Renal pelvis (tissue), 12 donors: ENCODE measurements at places on chromosomes 11 and 22. TPM values are rescaled to one million over a fixed set of nuclear protein-coding genes. Genes with fewer than 3 reads are reported as not detected.

GRCh38 chr22:24707470-24707801 is 67.1 kb downstream of the PIWIL3 start:
- no peak for DNase-seq

INPP5J gene
- polyA plus RNA-seq, result 5.8 TPM

DNA sequence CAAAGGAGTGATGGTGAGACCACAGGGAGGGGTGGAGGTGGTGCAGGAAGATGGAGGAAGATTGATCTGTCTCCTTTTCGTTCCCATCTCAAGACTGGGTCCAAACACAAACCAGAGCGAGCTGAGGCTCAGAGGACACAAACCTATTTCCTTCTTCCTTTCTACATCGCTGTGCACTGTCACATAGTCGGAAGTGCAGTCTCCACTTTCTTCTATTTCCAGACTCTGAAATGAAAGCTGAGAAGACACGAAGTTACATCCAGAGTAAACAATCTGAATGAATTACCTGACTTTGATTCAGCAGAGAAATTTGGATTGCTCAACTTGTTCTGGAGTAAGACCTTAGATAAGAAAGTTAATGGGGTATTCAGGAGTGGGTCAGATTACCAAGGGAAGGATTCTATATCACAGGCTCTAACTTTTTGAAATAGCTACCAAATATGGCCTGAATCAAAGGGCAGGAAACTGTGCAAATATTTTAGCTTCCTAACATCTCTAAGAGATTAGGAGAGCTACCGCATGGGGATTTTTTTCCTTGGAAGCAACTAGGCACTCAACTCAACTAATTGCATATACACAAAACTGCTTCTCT is 14.4 kb downstream of the OVCH2 start:
- no peak for DNase-seq

- DNase-seq, result no peak
Observed at GRCh38 chr22:29702000-29702930, 17.5 kb upstream of the CABP7 start.

GRCh38 chr11:2295971-2296912 is 5.5 kb downstream of the C11orf21 start:
- no peak for DNase-seq

DNA sequence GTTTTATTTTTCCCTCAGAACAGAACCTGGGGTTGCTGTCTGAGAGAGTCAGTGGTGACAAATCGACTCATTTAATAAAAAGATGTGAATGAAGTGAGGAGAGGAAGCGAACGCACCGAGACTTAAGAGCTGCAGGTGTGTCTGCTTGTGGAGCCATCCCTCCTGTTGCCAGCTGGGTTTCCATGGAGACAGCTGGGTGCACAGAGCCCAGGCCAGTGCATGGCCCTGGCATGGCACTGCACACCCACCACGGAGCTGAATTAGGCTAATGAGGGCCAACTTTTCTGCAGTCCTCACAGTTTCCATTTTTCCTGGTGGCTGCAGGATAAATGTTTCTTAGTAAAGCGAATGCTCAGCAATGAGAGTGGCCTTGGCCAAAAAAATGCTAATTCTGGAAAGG is 750.2 kb downstream of the OPCML start:
- DNase-seq, result no peak

GRCh38 chr22:46770726-46771125 is 8.3 kb downstream of the TBC1D22A start:
- no peak for DNase-seq

MS4A3 gene
- polyA plus RNA-seq, result 0.99 TPM

DNA sequence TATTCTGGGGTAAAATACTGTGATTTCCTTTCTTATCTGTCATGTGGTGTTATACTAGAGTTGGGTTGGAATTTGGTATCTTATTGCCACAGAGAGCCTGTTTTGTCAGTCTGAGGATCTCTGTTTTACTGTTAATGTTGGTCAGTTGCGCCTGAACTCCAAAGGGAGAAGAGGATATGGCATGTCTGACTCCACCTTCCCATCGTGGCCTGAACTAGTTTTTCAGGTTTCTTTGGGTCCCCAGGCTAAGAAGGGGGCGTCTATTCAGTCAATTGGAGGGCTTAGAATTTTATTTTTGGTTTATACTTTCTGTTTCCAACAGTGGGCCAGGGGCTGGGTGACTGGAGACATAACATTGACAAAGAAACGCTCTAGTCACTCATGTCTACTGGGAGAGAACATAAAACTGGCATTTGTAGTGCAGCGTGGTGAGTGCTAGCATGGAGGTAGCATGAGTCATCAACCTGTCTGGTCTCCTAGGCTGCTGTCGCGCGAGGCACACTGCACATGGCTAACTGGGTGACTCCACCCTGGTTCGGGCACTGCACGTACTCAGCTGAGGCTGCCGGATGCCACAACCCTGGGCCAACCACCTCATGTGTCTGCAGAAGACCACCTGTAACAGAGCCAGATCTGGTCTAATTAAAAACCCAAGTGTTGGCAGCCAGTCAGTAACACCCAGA is 120.1 kb upstream of the OR9Q1 start:
- DNase-seq, result no peak

DCHS1 gene
- polyA plus RNA-seq, result 40.5 TPM

DSCAML1 gene
- polyA plus RNA-seq, result 4.0 TPM

- no peak for DNase-seq
Observed at GRCh38 chr11:90252053-90252452, 29.2 kb upstream of the CHORDC1 start.

DNA sequence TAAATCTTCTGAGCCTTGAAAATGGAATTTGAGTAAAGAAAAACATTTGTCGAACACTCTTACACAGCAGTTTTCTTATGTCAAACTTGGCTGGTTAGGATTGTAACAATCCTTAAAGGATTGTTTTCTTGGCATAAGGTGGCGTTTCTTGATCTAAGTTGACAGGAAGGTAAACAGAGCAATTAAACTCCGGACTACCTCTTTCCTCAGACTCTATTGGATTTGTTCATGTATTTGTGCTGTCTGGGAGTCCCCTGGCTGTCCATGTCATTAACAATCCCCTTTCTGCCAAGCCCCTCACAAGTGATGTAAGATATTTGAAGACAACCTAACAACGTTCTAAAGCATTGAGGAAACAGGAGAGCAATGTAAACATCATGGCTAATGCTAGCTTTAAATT is 222.5 kb upstream of the SNX19 start:
- DNase-seq, result no peak

GRCh38 chr22:35746248-35746647 is 28.6 kb downstream of the APOL5 start:
- no peak for DNase-seq

LDLRAD3 gene
- 23.1 TPM for polyA plus RNA-seq

GRCh38 chr11:119100246-119100970 is 1.2 kb downstream of the DPAGT1 start:
- DNase-seq, result no peak

GRCh38 chr11:88704485-88704884 is 361.3 kb downstream of the GRM5 start:
- DNase-seq, result peak; percentile 17

GRCh38 chr11:120527111-120527761 is 15.7 kb downstream of the GRIK4 start:
- DNase-seq, result no peak

PDGFB gene
- 17.9 TPM for polyA plus RNA-seq

DNA sequence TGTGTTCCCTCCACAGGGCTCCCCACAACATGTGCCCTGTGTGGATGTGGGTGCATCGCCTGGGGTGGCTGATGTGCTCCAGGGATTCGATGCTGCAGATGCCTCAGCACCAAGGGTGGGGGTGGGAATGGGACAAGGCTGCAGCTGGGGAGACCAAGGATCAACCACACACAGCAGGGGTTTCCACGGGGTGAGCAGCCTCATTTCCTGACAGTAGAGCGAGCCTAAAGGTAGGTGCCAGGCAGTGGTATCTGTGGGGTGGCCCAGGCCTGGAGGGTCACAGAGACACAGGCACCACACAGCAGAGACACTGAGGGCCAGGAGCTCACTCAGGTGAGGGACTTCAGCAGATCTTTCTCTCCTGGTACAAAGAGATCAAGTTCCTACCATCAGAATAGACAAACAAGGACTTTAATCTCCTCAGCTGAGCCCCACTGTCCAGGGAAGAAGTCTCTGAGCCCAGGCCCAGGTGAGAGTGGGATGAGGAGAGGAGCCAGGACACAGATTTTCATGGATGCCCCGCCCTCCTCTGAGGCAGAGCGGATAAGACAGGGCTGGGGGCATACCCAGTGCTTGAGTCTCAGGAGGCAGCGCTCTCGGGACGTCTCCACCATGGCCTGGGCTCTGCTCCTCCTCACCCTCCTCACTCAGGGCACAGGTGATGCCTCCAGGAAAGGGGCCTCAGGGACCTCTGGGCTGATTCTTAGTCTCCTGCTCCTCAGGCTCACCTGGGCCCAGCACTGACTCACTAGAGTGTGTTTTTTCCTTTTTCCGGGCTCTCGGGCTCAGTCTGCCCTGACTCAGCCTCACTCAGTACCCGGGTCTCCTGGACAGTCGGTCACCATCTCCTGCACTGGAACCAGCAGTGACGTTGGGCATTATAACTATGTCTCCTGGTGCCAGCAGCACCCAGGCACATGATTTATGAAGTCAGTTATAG is 19.7 kb downstream of the GGTLC2 start:
- DNase-seq, result no peak

DNA sequence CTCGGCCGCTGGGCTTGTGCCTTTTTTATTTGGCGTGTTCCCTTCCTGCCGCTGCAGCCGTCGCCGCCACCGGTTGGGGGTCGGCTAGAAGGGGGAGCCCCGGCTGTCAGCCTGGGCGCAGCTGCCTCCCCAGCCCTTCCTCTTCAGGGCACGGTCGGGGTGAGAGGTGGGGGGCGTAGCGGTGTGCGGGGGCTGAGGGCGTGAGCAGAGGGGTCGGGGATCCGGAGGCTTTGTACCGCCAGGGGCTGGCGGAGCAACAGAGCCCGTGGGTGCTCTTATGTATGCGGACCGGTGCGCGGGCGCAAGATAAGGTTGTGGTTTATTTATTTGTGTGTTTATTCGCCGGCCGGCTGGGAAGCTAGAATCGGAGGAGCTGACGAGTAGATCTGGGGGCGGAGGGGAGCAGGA is 477 bp downstream of the ZBTB16 start:
- DNase-seq, result no peak

- no peak for DNase-seq
Observed at GRCh38 chr11:94550513-94550912, 6.8 kb downstream of the FUT4 start.

DDB1 gene
- polyA plus RNA-seq, result 233 TPM

OR52L1 gene
- not detected for polyA plus RNA-seq

DYNC2H1 gene
- polyA plus RNA-seq, result 35.3 TPM

- DNase-seq, result no peak
Observed at GRCh38 chr11:134503100-134503499, 91.1 kb upstream of the B3GAT1 start.

MMP13 gene
- polyA plus RNA-seq, result not detected

GRCh38 chr11:69726481-69726880 is 22.7 kb upstream of the FGF19 start:
- DNase-seq, result no peak

DEFB131B gene
- polyA plus RNA-seq, result 2.0 TPM

SPINDOC gene
- 39.0 TPM for polyA plus RNA-seq

GRCh38 chr11:22454461-22455090 is 116.4 kb downstream of the SLC17A6 start:
- no peak for DNase-seq

DNA sequence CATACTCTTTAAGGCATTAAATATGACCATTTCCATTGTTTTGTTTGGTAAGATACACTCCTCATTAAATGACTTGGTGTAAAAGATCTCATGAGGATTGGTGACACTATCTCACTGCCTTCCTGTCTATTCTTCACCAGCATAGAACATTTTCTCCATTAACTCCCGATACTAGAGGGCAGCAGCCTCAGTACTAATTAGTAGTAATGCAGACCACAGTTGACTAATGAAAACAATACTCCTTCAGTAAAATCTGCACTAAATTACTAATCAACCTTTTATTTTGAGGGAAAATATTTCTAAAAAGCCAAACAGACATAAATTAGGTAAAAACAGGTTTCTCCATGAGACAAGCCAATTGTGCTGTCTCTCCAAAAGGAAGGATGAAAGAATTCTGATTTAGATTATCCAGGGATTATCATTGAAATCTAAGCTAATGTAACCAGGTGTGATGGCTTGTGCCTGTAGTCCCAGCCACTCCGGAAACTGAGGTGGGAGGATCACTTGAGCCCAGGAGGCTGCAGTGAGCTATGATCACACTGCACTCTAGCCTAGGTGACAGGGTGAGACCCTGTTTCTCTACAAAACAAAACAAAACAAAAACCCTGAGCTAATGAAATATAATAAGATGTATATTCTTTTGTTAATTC is 9.4 kb downstream of the PGM2L1 start:
- peak; percentile 55 for DNase-seq

DNA sequence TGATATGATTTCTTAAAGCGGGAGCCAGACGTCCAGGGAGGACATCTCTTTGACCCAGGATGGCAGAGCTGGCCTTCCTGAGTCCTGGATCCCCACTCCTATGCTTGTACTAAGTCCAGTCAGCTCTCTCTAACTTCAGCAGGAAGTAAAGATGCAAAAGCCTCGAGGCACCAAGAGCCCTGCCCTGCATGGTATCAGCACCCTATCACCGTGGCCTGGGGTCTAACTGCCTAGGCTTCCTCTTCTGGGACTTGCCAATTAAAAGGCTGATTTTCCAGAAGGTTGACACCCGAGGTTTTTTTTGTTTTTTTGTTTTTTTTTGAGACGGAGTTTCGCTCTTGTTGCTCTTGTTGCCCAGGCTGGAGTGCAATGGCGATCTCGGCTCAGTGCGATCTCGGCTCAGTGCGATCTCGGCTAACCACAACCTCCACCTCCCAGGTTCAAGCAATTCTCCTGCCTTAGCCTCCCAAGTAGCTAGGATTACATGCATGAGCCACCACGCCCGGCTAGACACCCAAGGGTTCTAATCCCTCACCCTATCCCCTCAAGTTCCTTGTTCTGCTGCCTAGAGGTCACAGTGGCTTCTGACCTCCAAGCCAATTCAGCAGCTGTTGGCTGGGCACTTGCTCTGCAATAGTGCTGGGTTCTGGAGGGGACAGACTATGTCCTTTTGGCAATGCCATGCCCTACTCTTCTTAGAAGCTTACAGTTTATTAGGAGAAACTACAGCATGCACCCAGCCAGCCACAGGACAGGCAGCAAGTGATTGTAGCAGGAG is 50.6 kb upstream of the FTH1 start:
- no peak for DNase-seq

UCP2 gene
- 63.6 TPM for polyA plus RNA-seq

- DNase-seq, result no peak
Observed at GRCh38 chr22:22446517-22446916, 62.0 kb downstream of the ZNF280B start.

KCNJ1 gene
- polyA plus RNA-seq, result 69.9 TPM

DNA sequence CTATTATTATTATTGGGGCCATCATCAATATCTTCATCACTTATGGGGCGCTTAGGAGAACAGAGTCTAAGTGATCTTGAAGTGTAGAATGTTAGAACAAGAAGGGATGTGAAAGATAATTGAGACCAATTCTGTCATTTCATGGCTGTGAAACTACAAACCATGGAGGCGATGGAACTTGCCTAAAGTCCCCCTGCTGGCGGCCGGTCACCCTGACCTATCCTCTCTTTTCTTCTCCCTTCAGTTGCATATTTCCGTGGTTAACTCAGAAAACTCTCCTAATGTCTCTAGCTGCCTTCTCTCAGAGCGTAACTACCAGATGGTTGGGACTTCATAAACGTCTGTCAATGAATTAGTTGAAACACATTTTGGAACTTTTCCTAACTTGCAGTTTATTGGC is 6.6 kb upstream of the OR4B1 start:
- DNase-seq, result no peak
